ENCODE measurements at places on chromosomes 16 and 17.

- no peak for DNase-seq
Measured at GRCh38 chr17:12659500-12659899, 6.2 kb upstream of the MYOCD start.

DNA sequence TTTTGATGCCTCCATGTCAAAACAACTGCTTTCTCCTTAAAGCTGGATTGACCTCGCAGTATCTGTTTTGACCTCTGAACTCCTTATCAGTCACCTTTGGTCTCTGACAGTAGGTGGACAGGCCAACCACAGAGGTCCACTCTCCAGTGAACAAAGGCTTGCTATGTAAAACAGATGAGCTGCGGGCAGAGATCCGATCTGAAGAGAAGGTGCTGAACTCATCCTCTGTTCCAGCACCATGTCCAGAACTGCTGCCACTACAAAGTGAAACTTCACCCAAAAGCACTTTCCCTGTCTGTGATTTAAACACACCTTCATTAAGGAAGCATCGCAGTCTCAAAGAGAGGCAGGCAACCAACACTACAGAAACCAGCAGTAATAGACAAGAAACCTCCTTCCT lies 117.3 kb upstream of the CORO6 start:
- DNase-seq, result no peak

GRCh38 chr16:19380328-19380727 lies 37.4 kb upstream of the TMC5 start:
- DNase-seq, result no peak

DNA sequence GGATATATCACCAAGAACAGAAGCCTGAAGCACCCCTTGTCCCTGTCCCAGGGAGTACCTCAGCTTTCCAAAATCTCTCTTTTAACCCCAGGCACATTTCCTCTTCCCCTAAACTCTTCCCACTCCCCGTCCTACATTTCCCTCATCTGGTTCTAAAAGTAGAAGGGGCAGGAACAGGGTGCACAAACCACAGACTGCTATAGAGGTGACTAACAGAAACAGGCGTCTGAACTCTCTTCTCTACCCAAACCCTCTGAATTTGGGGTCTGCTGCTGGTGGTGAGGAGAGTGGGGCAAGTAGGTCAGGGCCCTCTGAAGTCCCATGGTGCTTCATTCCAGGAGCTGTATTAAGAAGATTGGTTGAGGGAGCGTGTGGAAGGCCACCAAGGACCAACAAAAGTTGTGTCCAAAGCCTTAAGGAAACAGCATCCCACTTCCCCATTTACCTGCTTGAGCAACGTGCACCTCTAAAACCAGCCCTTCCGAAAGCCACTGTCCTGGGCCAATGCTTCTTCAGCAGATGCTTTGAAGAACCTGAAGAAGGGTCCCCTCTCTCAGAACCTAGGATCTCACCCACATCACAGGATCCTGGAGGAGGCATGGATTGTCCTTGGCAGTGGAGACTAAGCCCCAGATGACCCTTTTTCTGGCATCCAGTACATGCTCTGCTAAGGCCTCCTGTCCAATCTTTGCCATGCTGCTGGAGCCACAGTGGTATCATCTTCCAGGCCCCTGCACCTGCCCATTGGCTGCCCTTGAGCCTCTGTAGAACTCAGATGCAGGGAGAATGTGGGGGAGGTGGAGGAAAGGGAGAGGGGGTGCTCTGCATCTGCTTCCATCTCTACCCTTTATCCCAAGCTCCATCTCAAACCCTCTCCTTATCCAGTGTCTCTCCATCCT lies 5.7 kb upstream of the NR1D1 start:
- no peak for DNase-seq

DNA sequence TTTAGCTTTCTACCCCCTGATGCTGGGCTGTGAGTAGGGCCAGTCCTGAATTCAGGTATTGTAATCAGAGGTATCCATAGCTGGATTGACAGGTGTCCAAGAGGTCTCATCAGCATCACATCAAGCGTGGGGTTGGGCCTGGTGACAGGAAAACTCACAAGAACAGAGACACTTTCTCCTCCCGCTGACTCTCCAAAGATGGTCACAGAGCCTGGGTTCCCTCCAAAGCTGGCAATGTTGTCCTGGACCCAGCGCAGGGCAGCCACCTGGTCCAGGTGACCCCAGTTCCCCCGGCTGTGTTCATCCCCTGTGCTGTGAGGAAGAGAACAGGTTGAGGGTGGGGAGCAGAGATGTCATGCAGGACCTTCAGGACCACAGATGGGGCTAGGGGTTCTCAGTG lies 11.7 kb downstream of the CES1 start:
- DNase-seq, result no peak

DNA sequence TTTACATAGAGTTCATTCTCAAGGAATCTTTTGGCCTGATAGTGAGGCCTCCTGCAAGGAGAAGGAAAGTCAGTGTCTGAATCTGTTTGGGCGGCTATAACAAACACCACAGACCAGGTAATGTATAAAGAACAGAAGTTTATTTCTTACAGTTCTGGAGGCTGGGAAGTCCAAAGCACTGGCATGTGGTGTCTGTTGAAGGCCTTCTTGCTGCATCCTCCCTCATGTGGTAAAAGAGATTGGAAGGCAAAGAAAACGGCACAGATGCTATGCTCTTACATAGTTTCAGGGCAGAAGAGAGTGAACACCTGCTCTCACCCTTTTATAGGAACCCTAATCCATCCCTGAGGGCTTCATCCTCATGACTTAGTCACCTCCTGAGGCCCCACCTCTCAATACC lies 31.2 kb upstream of the DNAJA2 start:
- DNase-seq, result no peak

DNA sequence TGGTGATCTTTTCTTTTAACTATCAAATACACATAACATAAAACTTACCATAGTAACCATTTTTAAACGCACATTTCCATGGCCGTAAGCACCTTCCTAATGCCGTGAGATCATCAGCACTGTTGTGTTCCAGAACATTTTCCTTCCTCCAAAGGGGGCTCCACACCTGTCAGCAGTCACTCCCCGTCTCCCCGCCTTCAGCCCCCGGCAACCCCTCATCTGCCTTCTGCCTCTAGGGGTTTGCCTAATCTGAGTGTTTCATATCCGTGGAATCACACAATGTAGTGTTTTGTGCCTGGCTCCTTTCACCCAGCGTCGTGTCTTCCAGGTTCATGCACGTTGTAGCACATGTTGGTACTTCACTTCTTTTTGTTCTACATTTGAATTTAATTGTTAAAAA lies 350.1 kb upstream of the TNRC6C start:
- no peak for DNase-seq

- no peak for DNase-seq
Measured at GRCh38 chr17:78965491-78965924, 14.2 kb downstream of the LGALS3BP start.

DNA sequence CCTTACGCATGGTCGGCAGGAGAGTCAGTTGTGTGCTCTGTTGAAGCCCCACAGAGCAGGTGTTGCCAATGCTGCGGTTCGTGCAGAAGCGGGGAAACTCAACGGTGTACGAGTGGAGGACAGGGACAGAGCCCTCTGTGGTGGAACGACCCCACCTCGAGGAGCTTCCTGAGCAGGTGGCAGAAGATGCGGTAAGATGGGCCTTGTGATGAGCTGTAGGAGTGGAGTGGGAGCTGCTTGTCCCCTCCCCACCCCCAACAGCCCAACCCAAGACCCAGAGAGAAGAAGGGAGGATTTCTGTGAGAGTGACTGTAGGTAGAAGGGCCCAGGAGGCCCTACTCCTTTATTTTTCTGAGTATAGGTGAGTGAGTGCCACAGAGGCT lies 4.9 kb downstream of the CDK5RAP3 start:
- no peak for DNase-seq

- DNase-seq, result no peak
Measured at GRCh38 chr17:65198653-65199382, 61.6 kb downstream of the RGS9 start.

DNA sequence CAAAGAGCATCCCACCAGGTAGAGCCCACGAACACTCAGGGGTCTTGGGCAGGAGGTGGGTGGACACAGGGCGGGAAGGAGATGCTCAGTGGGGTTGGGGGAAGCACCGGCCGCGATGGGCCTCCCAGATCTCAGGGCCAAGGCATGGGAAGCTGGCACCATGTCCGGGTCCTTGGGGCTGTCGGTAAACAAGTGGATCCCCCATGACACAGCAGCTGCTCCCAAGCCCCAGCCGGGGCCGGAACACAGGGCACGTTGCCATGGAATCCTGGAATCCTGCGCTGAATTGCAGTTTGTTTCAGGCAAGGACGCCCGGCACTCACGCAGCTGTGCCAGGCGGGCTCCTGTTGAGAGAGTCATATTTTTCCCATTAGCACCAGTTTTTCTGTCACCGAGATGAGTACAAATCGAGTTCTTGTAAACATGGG lies 23.0 kb upstream of the CHMP6 start:
- no peak for DNase-seq

DNA sequence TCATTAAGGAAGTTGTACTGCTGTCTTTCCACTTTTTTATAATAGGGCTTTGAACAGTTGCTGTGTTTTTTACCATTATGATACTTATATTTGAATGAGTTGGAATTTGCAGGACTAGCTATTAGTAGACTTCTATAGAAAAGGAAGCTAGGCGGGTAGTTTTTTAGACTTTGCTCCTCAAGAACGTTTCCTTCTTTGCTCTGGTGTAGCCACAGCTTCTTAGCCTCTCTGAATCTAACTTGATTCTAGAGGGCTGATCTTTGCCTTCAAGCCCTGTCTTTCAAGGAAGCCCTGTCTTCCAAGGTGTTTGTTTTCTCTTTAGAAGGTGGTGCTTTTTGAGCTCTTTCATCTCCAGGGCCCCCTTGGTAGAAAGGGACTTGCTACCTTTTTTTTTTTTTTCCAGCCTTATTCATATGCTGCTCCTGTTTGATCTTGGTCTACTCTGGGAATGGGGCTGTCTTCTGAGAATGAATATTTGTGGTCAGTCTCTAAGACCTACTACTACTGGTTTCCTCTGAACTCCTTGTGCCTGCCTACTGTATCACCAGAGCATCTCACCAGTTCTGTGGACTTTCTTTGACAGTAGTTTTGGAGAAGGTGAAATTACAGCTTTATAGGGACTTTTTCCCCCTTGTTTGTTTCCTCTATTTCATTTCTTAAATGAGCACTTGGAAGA lies 52.3 kb upstream of the RASL10B start:
- DNase-seq, result no peak

GRCh38 chr16:75265911-75266701 lies 14.7 kb upstream of the BCAR1 start:
- DNase-seq, result peak; percentile 76

DNA sequence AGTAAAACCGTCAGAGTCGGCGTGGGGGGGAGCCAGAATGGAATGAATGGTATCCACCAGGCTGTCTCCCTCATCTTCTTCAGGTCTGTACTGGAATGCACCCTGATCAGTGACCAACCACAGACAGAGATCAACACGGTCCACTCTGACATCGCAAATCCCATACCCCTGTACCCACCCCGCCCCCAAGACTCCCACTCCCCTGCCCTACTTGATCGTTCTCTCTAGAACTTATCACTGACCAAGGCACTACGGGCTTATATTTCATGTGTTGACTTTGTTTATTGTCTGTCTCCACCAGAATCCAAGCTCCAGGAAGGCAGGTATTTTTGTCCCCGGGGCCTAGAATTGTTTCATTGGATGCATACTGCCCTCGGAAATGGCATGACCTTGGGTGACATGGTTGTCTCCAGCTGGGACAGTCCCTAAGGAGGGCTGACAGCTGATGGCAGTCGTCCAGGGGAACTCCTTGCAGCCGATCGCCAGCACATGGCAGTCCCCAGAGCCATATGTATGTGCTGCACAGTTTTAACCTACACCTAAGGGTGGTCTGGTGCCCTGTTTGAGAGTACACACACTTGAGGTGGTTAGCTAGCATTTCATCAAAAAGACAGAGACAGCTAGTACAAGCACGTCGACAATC lies 526 bp upstream of the MFSD6L start:
- no peak for DNase-seq

- no peak for DNase-seq
Measured at GRCh38 chr16:51030516-51030915, 120.6 kb downstream of the SALL1 start.

DNA sequence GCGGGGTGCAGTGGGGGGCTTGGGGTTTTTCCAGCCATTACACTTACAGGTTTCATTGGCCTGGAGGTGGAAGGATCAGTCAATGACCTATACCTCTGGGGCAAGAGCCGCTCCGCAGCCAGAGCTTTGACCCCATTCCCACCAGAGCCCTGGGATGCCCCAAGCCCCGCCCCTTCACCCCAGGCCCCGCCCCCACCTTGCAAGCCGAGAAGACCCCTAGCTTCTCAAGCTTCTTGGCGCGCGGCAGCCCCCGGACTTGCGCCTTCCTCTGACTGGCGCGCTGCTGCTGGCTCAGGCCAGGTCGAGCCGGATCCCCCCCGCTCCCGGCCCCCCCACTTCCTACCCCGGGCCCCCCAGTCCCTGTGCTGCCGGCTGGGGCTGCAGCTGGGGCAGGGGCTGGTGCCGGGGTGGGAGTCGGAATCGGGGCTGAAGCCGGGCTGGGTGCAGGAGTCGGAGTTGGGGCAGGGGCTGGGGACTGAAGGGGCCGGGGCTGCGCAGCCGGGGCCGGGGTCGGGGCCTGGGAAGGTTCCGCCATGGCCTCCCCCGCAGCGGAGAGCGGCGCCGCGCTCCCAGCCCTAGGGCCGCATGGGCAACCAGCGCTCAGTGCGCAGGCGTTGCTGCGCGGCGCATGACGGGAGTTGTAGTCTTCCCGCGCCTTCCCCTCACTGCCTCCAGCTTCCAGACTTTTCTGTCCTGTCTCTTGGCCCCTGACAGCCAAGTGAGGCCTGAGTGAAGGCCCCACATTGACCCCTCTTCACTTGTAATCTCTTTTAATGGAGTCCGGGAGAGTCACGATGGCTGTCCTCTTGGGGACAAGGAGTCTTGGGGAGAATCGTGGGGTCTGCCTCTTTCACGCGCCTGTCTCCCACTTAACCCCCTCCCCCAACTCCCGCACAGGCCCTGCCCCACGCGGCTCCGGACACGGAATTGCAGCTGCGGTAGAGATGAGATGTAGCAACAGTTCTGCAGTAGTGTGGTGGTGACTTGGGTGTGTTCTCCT lies at the start of gene KAT2A:
Gene KAT2A, minus strand, starts transcription at position 598 of the 1,000 bp plus-strand sequence. Its CDS starts 63 bp downstream, at position 535.
- DNase-seq, result peak; percentile 77

GRCh38 chr16:4093495-4094126 lies 22.6 kb downstream of the ADCY9 start:
- no peak for DNase-seq

DNA sequence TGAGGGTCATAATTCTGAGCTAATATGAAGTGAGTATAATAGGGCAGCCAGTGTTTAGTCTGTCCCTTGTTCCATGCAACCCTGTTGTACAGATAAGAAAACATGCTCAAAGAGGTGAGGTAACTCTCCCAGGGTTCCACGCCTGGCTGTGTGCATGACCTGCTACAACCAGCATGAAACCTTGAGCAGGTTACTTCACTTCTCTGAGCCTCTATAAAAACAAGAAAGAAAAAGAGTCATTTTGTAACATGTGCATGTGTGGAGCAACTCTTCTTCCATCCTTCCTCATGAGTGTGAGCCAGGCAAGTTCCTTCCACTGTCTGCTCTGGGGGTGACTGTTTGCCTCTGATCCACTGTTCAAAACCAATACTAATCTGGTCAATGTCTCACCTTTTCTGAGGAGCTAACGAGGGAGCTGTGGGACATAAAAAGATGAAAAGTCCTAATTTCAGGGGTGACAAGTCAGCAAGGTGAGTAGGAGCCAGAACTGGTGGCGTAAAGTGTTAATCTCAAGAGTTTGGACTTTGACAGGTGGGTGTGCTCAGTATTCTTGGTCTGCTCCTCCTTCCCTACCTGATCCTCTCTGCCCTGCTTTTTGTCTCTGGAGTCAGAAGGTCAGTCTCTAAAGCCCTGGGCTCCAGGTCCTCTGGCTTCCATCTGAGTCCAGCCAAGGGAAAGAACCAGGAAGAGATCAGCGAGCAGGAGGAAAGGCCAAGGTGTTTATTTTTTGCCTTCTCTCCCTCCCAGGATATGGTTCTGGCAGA lies 21.5 kb downstream of the GFOD2 start:
- no peak for DNase-seq
